ENCODE measurements at places on chromosomes 6 and 20.

DNA sequence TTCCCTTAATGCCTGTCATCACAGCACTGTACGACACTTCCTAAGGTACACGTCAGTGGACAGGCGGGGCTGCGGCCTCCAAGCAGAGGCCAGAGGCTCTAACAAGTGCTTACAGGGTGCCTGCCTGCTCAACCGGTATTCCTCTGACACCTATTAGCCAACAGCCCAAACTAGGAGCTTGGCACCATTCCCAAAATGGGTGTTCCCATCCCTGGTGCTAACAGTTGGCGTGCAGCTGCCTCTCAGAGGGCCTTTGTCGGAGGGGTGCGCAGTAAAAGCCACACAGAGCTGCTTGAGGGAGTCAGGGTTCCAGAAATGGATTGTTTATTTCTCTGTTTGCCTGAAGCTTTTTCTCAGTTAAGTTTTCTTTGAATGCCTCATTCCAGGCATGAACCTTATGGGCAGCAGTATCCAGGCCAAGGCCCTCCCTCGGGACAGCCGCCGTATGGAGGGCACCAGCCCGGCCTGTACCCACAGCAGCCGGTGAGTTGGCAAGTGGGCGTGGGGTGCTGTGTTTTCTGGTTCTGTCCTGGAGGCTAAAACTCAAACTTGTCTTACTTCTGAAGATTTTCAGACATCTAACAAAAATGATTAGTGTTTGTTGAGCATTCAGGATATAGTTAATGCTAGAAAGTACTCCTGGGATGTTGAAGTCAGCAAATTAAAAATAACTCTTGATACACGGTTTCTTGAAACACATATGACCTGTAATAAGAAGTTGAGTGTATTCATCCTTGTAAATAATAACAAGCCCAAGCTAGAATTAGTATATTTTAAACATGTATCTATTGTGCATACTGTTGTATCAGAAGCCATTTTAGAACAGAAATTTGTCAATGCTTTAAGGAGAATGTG lies 124.7 kb downstream of the TMEM242 start:
- DNase-seq = no peak

DNA sequence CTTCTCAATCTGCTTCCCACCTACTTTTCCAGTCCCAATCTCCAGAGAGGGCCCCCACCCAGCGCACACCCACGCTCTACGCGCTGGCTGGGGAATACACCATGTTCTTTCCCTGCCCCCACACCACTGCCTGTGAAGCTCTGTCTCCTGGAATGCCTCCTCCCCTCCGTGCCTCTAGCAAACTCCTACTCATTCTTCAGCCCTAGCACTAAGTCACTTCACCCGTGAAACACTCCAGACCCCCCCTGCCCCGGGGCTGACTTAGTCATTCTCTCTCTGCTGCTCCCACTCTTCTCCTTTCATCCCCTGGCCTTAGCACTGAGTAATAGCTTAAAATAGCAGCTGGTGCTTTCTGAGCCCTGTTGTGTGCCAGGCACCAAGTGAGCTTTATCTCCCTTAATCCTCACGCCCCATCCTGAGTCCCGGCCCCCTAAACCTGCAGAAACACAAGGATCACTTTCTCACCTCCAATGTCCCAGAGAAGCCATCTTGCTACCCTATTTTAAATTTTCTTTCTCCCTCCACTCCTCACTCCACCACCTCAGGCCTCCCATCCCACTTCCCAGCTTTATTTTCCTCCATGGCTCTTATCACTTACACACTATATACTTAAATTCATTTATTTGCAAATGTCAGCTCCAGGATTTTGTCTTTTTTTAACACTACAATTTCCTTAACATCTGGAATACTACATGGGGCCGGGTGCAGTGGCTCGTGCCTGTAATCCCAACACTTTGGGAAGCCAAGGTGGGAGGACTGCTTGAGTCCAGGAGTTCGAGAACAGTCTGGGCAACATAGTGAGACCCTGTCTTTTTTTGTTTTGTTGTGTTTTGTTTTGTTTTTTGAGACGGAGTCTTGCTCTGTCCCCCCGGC lies 6.3 kb upstream of the PARD6B start:
- DNase-seq = peak; percentile 99

DNA sequence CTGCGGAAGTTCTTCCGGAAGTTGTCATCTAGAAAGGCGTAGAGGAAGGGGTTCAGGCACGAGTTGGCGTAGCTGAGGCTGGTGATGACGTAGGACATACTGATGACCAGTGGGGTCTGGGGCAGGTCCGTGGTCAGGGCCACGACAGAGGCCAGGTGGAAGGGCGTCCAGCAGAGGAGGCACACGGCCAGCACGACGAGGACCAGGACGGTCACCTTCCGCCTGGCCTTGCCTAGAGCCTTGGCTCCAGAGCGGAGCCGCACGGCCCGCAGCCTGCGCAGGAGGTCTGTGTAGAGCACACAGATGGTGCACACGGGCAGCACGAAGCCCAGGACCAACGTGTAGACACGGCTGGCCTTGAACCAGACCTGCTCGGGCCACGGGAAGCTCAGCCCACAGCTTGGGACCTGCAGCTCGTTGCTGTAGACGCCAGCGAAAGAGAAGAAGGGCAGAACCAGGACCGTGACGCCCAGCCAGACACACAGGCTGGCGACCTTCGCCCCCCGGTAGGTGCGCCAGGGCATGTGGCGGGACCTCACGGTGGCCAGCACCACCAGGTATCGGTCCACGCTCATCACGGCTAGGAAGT lies 1.4 kb downstream of the NPBWR2 start:
- DNase-seq = no peak

DNA sequence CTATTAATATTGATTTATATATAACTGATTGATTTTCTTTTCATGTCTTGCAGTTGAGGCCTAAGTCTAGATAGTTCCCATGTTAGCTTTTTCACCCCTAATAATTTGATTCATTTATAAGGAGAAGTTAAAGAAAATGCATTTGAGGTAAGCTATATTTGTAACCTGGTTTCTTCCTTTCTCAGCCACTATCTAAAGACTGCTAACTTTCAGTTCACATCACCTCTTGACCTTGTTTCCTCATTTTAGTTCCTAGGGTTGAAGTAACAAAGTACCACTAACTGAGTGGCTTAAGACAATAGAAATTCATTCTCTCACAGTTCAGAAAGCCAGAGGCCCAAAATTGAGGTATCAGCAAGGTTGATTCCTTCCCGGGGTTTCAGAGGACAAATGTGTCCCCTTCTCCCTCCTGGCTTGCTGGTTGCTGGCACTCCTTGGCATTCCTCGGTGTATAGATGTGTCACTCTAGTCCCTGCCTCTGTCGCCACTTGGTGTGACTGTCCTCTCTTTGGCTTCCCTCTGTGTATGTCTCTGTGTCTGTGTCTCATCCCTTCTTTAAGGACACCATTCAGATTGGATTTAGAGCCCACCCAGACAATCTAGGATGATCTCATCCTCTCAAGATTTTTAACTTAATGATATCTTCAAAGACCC lies 55.9 kb upstream of the C20orf144 start:
- no peak for DNase-seq

GRCh38 chr20:19642860-19643259 lies 115.2 kb upstream of the RIN2 start:
- DNase-seq = no peak

DNA sequence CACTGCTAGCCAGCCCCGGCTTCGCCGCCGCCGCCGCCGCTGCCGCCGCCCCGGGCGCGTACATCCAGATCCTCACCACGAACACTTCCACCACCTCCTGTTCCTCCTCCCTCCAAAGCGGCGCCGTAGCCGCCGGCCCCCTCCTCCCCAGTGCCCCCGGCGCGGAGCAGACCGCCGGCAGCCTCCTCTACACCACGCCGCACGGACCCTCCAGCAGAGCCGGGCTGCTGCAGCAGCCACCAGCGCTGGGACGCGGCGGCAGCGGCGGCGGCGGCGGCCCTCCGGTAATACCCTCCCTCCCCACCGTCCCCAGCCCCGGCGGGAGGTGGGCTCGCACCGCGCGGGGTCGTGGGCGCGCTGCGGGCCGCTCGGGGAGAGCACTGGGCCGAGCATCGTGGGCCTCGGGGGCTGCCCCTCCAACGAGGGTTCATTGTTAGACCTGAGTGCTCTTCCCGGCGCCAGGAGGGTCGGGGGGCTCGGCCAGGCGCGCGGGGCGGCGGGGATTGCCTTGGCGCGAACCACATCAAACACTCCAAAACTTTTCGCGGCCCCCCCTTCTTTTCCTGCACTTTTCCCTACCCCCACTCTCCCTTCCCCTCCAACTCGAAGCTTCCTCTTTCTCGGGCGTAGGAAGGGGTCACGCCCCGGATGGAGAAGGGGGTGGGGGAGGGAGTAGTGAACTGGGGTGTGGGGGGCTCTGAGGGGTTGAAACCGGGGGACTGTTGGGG lies 827 bp downstream of the E2F3 start:
- peak; percentile 59 for DNase-seq

DNA sequence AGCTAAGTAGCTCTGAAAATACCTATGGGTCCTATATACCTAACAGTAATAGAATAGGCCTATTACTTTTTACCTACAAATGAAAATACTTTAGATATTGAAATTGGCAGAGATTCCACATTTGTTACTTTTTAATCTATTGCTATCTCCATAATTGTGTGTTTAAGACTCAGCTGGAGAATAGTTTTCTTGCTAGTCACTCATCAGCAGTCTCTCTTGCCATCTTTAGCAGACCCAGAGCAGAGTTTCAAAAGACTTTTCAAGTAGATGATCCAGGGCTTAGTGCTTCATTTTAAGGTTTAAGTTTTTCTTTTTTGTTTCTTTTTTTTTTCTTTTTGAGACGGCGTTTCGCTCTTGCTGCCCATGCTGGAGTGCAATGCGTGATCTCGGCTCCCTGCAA lies 12.9 kb downstream of the ANKS1A start:
- DNase-seq = no peak

DNA sequence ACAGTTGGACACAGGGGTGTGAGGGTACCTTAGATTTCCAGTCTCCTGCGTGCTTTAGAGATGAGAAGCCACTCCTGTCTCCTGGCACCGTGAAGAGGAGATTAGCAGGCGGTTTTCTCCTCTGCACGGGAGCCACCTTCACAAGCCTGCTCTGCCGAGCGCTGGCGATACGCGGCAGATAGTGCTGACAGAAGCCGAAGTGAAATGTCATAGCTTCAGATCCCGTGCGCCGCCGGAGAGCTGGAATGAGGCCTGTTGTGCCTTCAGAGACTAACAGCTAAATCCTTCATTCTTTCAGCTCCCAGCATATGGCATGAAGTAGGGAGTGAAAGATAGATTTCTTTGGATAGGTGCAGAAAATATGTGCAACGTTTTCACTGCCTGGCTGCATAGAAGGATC lies 371.0 kb downstream of the TAF4 start:
- no peak for DNase-seq

- no peak for DNase-seq
Measured at GRCh38 chr6:140816681-140817080, 1316.0 kb upstream of the GJE1 start.

DNA sequence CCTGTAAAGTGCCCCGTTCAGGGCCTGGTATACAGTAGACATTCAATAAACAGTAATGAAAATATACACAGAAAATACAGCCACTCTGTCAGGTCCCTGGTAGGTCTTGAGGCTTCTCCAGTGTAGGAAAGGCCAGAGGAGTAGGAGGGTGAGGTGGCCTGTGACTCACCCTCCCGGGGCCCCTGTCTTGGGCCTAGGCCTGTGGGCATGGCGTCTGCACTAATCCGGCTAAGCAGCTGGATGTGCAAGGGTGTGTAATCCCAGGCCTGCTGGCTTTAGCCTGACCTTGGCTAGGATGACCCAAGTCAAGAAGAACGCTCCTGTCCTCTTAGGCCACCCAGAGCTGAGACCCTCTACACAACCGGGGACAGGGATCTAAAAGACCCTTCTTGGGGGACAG lies 84.9 kb downstream of the KCNB1 start:
- peak; percentile 99 for DNase-seq
